ENCODE measurements at places on chromosomes 3 and 15. TPM values are rescaled to one million over a fixed set of nuclear protein-coding genes. Genes with fewer than 3 reads are reported as not detected.

DNA sequence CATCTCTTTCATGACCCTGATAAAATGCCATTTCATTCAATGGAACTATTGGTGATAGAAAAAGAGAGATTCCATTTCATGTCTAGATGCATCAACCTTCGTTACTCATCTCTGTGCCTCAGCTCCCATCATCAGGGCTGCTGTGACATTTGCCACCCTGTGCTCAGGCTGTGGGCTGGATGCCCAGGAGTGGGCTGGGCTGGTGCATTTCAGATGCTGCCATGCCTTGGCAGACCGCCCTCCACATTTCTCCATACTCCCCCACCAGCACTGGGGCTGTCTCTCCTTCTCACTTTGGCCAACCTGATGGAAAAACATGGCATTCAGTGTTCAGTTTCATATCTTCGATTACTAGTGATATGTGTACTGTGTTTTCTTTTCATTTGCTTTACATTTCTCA, 59.1 kb downstream of the DNASE1L3 start:
- H3K36me3 ChIP-seq, result peaks cover 48% of the 10 kb centered on the region
- no peak overlapping the region for H3K4me3 ChIP-seq
- H3K27ac ChIP-seq, result no peak overlapping the region

DNA sequence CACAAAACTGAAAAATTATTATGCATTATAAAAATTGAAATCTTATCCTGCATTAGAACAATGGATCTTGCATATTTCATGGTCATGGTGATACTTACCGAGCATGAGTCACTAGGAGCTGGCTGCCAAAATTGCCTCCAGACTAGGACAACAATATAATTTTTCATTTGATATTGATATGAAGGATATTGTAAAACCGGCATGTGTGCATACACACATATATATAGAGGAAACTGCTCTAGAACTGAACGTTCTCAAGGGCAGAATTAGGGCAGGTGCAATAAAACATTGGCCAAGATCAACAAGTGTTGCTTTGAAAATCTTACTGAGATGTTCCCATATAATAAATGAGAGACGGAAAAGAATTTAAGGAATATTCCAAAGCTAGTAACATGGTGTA, 319.4 kb upstream of the POU1F1 start:
- no peak for DNase-seq
- H3K36me3 ChIP-seq, result no peaks in the 10 kb centered on the region
- no peak overlapping the region for H3K4me3 ChIP-seq
- H3K4me1 ChIP-seq, result no peaks in the 10 kb centered on the region

GRCh38 chr15:66095871-66096687, 157.5 kb downstream of the MEGF11 start:
- H3K4me3 ChIP-seq, result no peak overlapping the region
- H3K36me3 ChIP-seq, result no peaks in the 10 kb centered on the region
- no peak overlapping the region for H3K27ac ChIP-seq

- H3K36me3 ChIP-seq, result peaks cover 1% of the 10 kb centered on the region
- H3K4me1 ChIP-seq, result peaks cover 38% of the 10 kb centered on the region
- DNase-seq, result no peak
- no peak overlapping the region for H3K27ac ChIP-seq
- no peaks in the 10 kb centered on the region for H3K27me3 ChIP-seq
Observed at GRCh38 chr15:63350178-63350621, 31.4 kb downstream of the CA12 start.

GRCh38 chr15:68987120-68987519, 27.4 kb upstream of the NOX5 start:
- no peaks in the 10 kb centered on the region for H3K4me1 ChIP-seq
- no peak for DNase-seq
- H3K27me3 ChIP-seq, result peaks cover 16% of the 10 kb centered on the region
- peaks cover 1% of the 10 kb centered on the region for H3K36me3 ChIP-seq
- no peak overlapping the region for H3K4me3 ChIP-seq

GRCh38 chr3:170610321-170610884, 24.5 kb upstream of the SLC7A14 start:
- no peak overlapping the region for H3K4me3 ChIP-seq
- H3K27me3 ChIP-seq, result no peaks in the 10 kb centered on the region
- no peaks in the 10 kb centered on the region for H3K36me3 ChIP-seq
- DNase-seq, result no peak

DNA sequence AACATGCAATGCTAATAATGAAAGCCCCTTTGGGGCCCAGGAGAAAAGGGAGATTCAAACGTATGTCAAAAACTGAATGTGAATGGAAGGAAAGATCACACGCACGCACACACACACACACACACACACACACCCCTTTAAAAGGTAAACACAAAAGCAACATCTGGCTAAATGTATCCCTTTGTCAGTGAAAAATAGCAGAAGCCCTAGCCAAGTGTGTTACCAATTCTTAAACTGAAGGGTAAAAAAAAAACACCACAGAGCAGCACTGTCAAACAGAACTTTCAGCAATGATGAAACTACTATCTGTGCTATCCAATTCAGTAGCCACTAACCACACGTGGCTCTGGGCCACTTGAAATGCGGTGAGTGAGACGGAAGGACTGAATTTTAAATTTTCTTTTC, 4.9 kb downstream of the RFTN1 start:
- H3K4me3 ChIP-seq, result no peak overlapping the region
- no peaks in the 10 kb centered on the region for H3K27me3 ChIP-seq
- peaks cover 5% of the 10 kb centered on the region for H3K36me3 ChIP-seq
- H3K4me1 ChIP-seq, result peaks cover 44% of the 10 kb centered on the region
- DNase-seq, result no peak
- H3K27ac ChIP-seq, result no peak overlapping the region

DNA sequence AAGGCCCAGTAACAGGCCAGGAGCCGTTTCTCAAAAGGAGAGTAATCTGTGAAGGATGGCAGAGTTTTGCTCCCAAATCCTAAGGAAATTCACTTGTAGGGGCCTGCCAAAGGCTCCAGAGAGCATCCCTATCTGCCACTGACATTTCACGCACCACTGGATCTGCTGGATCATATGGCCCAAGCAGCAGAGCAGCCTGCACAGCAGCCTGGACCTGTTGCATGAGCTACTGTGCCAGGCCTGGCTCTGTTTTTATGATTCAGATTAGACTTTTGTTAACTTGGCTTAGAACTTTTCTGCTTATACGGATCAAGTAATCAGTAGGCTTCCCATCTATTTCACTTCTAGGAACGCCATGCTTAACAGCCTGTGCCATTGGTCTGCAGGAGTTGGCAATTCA, 70.7 kb downstream of the CHRD start:
- no peak overlapping the region for H3K4me3 ChIP-seq
- peaks cover 12% of the 10 kb centered on the region for H3K27me3 ChIP-seq
- DNase-seq, result no peak
- no peaks in the 10 kb centered on the region for H3K36me3 ChIP-seq

Gene ALPK3
- total RNA-seq, result 0.56 TPM

Gene FAM107A
- not detected for total RNA-seq

Gene ROPN1
- total RNA-seq, result not detected

Gene DGKG
- total RNA-seq, result 1.7 TPM
